NCI-H1436 (cell line): ENCODE measurements at places on chromosomes 12 and 14.

GRCh38 chr12:30438601-30439041 is 257.0 kb downstream of the IPO8 start:
- no peak for DNase-seq

- no peak for DNase-seq
Observed at GRCh38 chr12:40446385-40446784, 221.6 kb downstream of the LRRK2 start.

GRCh38 chr12:14225064-14225463 is 140.4 kb upstream of the ATF7IP start:
- no peak for DNase-seq

GRCh38 chr14:96363751-96364336 is 518 bp downstream of the GSKIP start:
- no peak for DNase-seq

GRCh38 chr14:86050072-86050683 is 520.2 kb downstream of the FLRT2 start:
- no peak for DNase-seq

DNA sequence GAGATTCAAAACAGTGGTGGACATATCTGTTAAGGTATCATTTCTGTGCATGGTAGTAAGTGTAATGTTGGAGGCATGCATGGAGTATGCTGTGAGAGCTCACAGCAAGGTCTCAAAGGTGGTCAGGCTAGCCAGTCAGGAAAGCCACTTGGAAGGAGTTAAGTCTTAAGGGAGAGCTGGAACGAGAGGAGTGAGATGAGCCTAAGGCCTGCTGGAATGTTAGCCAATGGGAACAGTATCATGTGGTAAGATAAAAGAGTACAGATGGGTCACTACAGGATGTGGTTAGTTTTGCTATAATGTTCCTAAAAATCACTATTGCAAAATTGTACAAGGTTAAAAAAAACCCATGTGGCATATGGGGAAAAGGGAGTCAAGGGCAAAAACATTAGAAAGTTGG is 311.7 kb upstream of the E2F7 start:
- no peak for DNase-seq

DNA sequence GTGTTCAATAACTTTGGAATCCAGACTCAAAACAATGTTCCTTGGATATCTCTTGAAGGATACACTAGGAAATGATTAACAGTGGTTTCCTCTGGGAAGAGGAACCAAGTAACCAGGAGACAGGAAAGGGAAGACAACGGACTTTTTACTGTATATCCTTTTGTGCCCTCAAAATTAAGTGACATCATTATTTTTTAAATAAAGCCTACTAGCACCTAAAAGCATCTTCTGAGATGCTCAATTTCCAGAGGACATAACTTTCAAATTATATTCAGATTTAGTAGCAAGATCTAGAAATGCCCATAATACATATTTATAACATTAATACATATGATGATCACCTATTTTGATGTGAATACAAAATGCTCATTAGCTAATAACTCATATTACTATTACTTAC is 6.5 kb downstream of the HECTD1 start:
- DNase-seq, result no peak

DNA sequence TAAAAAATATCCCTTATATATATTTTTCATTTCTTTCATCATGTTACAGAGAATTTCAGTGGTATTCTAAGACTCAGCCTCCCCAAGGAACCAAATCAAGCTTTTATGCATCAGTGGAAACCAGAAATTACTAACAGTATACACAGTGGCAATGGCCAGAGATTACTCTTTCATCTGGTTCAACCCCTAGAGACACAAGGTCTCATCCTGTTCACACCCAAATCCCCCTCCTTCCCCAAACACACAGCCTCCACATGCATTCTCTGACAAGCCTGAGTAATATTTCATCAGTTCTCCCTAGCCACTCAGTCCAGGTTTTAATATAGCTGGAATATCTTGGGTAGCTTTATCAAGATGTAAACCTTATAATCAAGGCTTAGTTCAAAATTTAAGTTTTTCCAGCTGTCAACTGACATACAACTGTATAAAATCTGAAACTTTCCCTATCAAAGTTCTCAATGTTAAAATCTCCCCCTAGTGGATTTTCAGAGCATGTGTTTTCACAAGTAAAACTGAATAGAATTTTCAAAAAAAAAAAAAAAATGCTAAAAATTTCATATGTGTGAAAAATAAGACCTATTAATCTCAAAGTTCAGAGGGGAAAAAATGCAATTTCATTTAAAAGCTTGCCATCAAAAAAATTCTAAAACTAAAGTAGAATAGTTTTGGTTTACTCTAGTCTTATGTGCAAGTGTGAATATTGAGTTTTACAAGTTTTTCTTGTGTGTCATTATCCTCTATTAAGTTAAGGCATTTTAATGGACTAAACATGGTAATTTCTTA is 10.5 kb upstream of the SSTR1 start:
- no peak for DNase-seq

GRCh38 chr12:50740307-50740706 is 23.6 kb upstream of the ATF1 start:
- DNase-seq, result no peak

DNA sequence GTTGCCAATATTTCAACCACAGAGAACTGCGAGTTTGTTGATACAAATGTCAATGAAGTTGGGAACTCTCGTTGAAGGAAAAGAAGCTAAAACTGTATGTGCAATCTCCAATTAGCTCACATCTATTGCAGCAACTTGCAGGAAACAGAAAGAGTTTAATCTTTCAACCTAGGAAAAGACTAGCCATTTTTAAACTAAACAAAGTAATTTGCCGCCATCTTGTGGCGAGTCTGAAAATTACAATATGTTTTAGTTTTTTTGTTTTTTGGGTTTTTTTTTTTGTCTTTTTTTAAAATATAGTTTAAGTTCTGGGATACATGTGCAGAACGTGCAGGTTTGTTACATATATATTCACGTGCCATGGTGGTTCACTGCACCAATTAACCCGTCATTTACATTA is 131.2 kb upstream of the FOXG1 start:
- no peak for DNase-seq

GRCh38 chr14:47674148-47674542 is 1.3 kb downstream of the MDGA2 start:
- DNase-seq, result no peak

GRCh38 chr14:68553311-68553710 is 239.6 kb downstream of the ZFP36L1 start:
- no peak for DNase-seq

DNA sequence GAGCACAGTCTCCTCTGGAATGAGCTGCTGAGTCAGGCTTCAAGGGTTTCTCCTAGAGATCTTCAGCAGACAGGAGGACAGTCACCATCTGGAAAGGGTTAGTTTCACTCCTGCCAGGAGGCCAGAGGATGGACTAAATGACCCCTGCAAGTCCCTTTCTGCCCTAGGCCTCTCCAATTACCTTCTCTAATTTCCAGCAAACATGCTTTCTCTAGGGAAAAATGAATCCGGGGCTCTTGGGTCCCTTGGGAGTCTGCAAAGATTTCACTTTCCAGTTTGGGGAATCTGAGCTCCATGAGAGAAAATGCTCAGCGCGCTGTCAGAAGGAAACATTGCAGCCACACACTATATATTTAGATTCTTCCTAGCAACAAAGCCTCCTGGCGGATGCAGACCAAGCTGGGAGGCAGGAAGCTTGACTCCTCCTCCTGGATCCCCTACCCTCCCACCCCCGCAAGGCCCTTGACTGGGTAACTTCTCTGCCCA is 184.4 kb upstream of the CCND2 start:
- DNase-seq, result no peak

DNA sequence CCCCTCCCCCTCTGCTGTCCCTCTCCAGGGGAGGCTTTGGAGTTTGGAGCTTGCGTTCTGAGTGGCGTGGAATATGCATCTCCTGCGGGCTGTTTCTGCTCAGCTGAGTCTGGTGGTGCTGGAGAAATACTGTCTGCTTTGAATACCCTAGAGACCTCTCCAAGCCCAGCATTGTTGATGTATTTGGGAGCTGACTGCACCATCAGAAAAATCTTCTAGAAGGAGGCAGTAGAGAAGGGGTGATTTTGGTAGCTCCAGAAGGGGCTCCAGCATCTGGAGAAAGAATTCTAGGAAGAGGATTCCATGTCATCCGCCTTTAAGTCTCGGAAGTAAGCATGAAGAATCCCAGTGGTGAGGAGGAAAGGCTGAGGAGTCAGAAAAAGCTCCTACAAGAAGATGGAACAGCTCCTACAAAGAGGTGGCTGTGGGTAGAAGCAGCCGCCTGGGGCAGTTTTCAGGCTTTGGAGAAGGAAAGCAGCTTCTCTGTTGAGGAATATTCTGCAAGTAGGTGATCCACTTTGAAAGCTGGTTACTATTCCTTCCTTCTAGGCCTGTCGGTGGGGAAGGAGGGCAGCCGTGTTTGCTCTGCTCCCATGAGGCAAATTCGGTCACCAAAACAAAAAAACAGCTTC is 9.7 kb downstream of the MLXIP start:
- DNase-seq, result peak; percentile 35

- DNase-seq, result no peak
Observed at GRCh38 chr14:100422556-100423316, 99.6 kb downstream of the SLC25A47 start.

- DNase-seq, result no peak
Observed at GRCh38 chr14:82447586-82447985, 913.9 kb upstream of the SEL1L start.
